ENCODE measurements at places on chromosomes 12 and 14.

DNA sequence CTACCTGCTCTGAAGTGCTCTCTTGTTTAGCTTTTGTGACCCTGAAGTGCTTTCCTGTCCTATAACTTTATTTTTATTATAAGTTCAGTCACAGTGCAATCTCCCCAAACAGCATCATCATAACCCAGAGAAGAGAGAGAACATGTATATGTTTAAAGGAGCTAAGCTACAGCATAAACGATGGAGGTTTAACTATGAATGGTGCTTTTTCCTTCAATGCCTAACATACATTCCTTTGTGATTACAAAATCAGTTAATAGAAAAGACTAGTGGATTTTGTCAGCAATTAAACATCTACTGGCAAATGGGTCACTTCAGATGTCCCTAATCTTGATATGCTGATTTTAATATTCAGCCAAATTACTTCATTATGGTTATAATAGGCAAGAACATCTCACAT, 46.4 kb downstream of the ZFYVE21 start:
- DNase-seq, result no peak

- DNase-seq, result no peak
These were observed 86.8 kb upstream of the HIF1A start for GRCh38 chr14:61608245-61609165.

DNA sequence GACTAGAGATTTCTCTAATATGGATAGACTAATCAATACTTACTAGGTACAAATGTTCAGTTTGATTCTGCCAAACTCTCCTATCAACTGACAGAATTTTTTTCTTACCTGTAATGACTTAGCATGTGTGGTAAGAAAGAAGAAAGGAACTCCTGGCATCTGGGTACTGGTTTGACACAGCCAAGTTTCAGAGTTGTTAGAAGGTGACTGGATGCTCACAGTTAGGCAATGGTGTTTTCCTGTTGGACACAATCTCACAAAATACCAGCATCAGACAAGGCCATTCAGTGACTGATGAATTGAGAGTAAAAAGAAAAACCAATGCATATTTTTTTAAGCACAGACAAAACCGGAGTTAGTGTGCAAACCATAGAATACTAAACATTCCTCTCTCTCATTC, 4.2 kb downstream of the MUCL1 start:
- DNase-seq, result no peak

DNA sequence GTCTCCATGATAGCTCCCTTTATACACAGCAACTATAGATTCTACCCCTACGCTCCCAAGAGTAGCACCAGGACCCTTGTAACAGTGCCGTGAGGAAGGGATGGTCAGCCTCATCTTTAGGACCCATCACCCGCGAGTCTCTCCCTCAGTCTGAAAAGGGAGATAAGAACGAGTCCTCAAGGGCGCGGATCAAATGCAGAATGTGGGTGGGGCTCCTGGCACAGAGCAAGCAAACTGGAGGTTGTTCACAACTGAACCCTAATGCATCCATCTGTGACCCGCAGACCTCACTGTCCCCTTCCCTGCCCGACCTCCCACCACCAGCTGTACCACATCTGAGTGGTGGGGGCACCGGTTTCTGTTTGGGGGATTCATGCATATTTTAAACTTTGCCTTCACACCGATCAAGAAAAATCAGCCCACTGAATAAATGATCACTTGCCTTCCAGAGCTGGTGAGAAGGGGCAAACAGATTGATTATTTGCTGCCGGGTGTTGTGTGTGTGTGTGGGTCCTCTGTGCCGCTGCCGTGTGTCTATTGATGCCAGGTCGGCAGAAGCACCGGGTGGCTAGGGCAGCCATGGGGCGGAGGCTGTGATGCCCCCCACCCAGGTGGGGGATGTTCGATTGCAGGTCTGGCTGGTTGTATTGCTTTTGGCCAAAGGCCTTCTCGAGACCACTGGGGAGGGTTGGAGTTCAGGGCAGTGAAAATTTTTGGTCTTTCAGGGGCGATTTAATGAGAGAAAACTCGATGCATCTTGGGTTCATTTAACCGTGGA, 35.7 kb upstream of the BEGAIN start:
- DNase-seq, result peak; percentile 70

GRCh38 chr12:121209221-121209620, 708 bp upstream of the P2RX4 start:
- no peak for DNase-seq

GRCh38 chr12:77407931-77408330, 342.6 kb upstream of the E2F7 start:
- no peak for DNase-seq

- no peak for DNase-seq
These were observed 21.7 kb downstream of the RACGAP1 start for GRCh38 chr12:50003595-50003994.

DNA sequence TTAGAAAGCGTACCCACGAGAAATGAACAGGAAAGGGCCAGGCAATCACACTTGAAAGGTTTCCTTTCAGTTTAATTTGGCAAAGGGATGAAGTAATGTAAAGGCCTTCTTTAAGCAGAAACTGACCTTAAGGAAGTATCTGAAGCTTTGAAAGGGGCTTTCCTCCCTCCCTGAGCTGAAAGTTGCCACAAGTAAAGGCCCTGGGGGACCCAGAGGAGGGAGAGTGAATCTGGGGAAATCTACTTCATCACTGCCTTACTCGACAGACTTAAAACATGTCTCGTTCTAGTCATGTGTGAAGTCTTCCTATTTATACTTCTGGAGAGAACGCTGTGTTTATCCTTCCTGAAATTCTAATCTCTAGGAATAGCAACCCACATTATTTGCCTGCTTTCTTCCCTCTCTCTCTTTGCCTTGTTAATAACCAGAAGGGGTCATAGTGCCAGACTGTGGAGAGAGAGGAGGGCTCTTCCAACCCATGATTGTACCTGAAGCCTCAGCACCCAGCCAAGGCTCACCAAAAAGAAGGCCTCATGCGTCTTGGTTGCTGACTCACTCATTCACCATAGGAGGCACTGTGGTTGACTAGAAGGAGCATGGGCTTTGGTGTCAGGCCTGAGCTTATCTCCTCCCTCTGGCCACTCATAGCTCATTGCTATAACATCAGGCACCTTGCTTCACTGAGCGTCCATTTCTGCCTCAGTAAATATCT, 10.2 kb upstream of the GPX2 start:
- DNase-seq, result peak; percentile 64

GRCh38 chr14:33657476-33657875, 293.4 kb downstream of the EGLN3 start:
- no peak for DNase-seq

GRCh38 chr12:4743046-4743445, 22.8 kb downstream of the GALNT8 start:
- peak; percentile 4 for DNase-seq

GRCh38 chr12:6644257-6644596, 3.0 kb downstream of the ACRBP start:
- DNase-seq, result no peak

- DNase-seq, result peak; percentile 32
These were observed 9.0 kb downstream of the ARHGDIB start for GRCh38 chr12:14952299-14952921.

DNA sequence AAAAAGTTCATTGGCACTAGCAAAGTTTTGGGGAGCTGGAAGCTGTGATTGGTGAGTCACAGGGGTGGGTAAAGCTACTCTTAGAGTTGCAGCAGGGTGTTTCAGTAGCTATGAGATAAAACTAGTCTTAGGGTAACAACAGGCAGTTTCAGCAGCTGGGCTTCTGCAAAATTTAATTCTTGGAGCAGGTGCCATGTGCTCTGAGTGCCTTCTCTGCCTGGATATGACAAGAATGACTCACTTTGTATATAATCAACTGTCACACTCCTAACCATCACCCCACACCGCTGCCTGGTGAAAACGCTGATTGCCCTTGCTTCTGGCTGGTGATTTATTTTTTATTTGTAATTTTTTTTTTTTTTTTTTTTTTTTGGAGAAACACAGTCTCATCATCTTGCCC, 10.5 kb upstream of the PLBD2 start:
- DNase-seq, result peak; percentile 81

Data from hematopoietic multipotent progenitor cell treated with erythropoietin and hydrocortisone succinate and interleukin-3 and kit ligand, for 8 days (in vitro differentiated cells).